ENCODE measurements at places on chromosomes 16 and 17.

GRCh38 chr16:12323007-12323758 is 346.6 kb downstream of the SNX29 start:
- peak; percentile 44 for DNase-seq

DNA sequence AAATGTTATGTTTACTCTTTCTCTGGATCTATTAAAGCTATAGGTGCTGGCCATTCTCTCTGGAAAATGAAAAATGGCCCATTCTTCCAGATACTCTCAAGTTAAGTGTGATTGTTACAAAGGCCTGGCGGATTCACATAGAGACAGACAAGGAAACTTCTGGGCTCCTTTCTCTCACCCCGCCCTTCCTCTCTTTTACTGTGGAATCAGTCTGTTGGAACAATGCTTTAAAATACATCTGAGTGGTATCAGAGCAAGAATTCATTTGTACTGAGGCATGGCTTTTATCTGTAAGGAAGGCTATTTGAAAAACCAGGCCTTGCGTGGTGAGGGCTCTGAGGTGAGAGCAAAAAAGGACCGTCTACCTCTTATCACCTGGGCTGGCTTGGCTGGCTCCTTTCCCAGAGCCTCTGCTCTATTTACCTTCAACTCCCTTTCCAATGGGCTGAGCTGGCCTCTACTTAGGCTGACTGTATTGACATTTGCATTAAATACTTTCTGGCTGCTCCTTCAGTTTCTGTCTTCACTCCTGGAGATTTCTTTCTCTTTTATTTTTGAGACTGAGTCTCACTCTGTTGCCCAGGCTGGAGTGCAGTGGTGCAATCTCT is 274.0 kb downstream of the PHKB start:
- DNase-seq = no peak

- no peak for DNase-seq
These were observed 746 bp downstream of the GNAO1 start for GRCh38 chr16:56191835-56192634.

GRCh38 chr17:76531486-76532038 is 5.9 kb downstream of the CYGB start:
- DNase-seq = no peak

DNA sequence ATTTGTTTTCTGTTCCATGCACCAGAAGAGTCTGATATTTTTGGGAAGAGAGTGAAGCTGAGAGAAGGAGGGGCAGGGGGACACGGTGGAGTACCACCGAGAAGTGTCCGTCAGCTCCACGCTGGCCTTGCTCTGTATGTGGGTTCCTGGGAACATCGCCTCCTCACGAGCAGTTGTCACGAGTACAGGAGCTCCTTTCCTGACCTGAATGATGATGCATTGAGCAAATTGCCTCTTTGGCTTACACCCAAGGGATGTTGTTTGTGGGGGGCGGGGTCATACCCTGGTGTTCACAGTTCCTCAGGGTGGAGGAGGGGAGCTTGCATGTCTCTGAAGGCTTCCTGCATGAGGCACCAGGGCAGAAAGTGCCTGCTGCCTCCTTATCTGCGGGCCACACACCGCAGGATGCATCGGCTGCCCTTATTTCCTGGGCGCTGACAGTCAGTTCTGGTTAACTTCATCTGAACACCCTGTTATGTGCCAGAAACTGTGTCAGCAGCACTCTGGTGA is 36.2 kb downstream of the RGS9 start:
- peak; percentile 71 for DNase-seq

DNA sequence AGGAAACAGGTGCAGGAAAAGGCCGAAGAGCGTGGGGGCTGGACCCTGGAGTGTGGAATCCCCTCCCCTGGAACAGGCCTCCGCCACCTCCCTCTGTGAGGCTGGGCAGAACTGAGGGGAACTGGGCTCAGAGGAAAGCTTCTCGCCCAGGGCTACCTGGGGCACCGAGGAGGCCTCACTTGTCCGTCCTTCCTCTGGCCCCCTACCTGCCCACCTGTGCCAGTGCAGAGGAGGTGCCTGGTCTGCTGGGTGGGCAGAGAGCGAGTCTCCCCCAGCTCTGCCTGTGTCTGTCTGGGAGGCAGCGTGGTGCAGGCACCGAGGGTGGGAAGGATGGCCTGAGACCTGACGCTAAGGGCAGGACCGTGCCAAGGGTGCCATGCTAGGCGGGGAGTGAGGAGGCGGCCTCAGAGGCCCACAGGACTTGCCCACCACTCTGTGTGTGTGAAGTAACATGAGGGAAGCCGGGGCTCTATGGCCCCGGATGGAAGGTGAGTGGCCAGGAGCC is 42.2 kb downstream of the ZFPM1 start:
- no peak for DNase-seq

GRCh38 chr17:60971515-60972369 is 294.1 kb downstream of the BCAS3 start:
- peak; percentile 19 for DNase-seq

GRCh38 chr16:28884045-28884444 is 5.8 kb downstream of the ATP2A1 start:
- no peak for DNase-seq
